ENCODE measurements at places on chromosomes 16 and 17. TPM values are rescaled to one million over a fixed set of nuclear protein-coding genes. Genes with fewer than 3 reads are reported as not detected.

DNA sequence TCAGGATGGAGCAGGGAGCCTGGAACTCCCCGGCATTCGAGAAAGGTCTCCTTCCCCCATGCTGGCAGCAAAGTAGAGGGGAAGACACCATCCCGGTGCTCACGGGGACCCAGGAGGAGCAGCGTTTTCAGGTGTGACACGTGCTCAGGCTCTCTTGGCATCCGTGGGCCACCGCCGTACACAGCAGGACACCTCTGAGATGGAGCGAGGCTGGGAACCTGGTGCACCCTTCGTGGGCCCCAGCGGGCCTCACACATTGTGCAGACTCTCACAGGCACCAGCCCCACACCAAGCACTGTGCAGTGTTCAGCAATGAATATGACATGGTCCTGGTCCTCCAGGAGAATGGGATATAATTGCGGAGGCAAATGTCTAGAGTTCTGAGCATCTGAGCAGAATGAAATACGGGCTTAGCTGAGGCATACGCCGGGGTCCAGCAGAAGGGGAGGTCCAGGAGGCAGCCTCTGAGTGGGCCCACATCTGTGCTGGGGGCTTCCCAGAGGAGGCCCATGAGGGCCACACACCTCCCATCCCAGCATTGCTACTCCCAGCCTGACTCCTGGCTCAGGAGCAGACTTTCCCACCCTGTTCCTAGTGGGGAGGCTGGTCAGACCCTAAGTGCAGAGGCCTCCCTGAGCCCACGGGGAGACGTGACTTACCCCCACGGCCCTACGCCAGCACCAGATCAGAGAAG, 72.6 kb downstream of the ABR start:
- no peak for DNase-seq

DNA sequence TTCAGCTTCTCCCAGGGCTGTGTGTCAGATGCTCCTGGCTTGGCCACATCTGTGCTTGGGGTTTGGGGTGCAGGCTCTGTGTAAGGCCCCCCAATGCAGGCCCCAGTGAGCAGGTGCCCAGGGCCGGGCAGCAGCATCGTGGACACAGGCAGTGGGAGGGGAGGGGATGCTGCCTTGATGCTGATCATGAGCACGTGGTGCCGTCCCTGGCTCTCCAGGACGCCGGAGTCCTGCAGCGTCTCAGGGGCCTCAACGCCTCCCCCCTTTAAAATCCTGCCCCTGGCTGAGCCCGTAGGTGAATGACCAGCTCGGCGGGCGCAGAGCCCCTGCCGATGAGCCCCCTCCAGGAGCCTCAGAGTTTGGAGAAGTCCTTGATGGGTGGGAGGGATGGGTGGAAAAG, 9.0 kb downstream of the METRNL start:
- DNase-seq, result no peak

DNA sequence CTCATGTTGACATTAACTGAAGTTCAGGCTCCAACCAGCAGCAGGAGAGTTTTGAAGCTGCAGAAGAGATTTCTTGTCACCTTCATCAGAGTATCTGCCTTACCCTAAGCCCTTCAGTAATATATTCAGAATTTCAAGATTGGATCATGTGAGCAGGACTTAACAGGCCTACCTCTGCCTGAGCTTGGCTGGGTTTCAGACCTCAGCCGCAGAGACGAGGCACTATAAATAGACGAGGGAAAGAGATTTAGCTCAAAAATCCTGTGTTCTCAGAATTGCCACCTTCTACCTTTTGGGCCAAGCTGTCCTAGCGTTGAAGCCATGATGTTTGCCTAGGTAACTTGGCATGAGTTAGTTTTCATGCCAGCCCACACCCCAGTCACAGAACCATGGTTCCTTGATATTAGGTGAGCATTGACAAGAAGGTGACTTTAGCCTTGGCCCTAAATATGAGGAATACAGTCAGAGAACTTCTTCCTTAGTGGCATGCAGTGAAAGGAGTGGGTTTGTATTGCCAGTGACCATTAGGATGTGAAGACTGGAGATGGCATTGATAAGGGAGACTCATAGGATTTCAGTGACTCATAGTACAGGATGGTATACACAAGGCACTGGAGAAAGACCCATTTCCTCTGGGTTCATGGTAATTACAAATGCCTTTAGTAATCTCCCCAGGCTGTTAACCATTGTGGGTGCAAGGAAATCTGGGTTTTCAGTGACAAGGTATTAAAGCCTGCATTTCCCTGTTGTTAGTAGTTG, 224.3 kb downstream of the MSI2 start:
- no peak for DNase-seq

GRCh38 chr17:49748223-49748622, 15.7 kb downstream of the FAM117A start:
- no peak for DNase-seq

Gene TNRC6A
- 60.9 TPM for total RNA-seq

Gene SMTNL2
- not detected for total RNA-seq

All from activated T-helper 1 cell treated with anti-CD3 and anti-CD28 coated beads, Interleukin-12 subunit alpha, Interleukin-12 subunit beta, Interleukin-2, Interleukin-4 antibody, amounts not matched to agents 30 ng/mL and 10 ng/mL and 1 ng/mL, durations not matched to agents 14 hours and 24 hours and 36 hours (primary cell).